Pons (tissue), 1 donor: ENCODE measurements at places on chromosomes 3 and 15.
A peak's percentile ranks its signal among the peaks of the same experiment; 100 is the strongest.

- peak; percentile 57 for DNase-seq
Measured at GRCh38 chr3:5572168-5572567, 384.7 kb downstream of the EDEM1 start.

DNA sequence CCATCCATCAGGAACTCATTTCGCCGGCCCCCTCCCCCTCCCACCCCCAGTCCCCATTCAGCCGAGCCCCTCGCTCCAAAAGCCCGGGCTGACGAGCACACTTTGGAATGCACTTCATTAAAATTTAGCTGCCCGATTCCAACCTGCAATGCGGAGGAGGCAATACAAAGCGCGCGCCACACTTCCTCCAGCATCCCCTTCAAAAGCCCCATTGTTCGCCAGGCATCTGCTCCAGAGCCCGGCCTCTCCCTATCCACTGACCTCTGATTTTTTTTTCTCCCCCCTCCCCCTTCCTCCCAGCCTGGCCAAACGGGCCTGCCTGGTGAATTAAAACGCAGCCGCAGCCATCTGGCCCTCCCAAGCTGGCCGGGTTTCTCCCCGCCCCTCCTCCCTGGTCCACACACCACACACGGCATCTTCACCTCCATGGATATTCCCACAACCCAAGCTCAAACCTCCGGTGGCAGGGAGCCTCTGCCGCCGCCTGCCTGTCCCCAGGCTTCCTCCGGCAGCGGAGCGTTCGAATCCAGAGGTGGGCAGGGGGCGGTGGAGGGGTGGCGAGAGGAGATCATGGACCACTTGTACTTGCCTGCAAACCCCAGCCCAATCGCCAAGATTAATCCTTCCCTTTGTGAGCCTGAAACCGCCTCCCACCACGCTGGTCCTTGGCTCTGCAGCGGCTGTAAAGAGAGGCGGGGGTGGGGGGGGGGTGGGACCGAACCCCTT lies 441.3 kb downstream of the MAGI1 start:
- DNase-seq, result peak; percentile 87

GRCh38 chr3:6125520-6125919 lies 735.4 kb upstream of the GRM7 start:
- no peak for DNase-seq

DNA sequence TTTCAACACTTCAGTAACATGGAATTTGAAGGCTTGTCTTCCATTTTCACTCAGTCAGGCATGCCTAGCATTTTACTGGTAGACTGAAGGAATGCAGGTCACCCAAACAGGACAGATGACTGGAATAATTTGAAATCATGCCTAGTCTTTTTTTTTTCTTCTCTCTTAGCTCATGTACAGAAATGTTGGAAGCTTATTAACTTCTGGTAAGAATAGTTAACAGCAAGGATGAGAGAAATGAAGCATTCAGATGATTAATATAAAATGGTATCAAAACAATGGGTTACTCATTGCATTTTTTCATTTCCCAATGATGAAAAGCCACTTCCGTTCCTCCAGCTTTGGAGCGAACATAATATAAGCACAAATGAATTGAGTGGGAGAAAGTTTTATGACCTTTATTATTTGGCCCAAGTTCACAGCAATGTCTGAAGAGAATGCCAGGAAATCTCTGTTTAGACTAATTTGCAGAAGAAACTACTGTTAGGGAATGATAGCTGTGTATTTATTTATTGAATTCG lies 431.6 kb upstream of the RASGRP1 start:
- no peak for DNase-seq

GRCh38 chr3:159447841-159448240 lies 540.8 kb upstream of the IL12A start:
- DNase-seq, result no peak

DNA sequence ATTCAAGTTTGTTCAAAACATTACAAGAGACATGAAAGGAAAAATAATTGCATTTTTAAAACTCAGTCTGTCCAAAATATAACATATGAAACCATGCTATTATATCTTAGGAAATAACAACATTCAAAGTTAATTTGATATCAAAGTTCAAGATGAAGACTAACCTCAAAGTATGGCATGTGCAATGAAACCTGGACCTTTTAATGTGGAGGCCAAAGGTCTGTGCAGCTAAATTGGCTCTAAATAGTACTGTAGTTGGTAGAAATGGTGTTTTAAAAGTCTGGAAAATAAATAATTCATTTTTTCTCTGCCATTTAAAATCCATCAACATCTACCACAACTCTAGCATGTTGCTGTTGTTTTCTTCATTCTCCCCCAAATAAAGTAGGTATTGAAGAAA lies 8.7 kb downstream of the GRAMD1C start:
- DNase-seq, result no peak

DNA sequence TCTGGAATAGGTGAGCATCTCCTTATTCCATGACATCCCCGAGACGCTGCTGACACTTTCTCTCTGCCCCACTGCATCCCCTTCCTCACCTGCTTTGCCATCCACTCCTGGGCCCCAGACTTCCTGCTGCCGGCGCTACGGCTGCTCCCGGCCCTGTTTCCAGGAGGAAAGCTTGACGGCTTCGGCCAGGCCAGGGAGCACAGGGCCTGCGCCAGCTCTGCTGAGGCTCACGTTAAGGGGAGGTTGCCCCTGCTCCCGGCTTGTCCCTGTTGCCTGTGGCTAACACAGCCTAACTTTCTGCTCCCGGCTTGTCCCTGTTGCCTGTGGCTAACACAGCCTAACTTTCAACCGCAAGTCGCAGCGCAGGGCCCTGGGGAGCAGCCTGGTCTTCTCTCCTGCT lies 177.3 kb upstream of the RGMA start:
- no peak for DNase-seq

DNA sequence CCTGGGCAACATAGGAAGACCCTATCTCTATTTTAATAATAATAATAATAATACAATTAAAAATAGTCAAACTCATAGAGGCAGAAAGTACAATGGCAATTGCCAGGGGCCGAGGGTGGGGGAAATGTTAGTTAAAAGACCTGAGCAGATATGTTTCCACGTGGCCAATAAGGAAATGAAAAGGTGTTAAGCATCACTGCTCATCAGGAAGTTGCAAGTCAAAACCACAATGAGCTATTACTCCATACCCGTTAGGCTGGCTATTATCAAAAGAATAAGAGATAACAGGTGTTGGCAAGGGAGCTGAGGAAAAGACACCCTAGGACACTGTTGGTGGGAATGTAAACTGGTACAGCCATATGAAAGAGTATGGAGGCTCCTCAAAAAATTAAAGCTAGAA lies 60.4 kb upstream of the PRSS50 start:
- DNase-seq, result no peak

DNA sequence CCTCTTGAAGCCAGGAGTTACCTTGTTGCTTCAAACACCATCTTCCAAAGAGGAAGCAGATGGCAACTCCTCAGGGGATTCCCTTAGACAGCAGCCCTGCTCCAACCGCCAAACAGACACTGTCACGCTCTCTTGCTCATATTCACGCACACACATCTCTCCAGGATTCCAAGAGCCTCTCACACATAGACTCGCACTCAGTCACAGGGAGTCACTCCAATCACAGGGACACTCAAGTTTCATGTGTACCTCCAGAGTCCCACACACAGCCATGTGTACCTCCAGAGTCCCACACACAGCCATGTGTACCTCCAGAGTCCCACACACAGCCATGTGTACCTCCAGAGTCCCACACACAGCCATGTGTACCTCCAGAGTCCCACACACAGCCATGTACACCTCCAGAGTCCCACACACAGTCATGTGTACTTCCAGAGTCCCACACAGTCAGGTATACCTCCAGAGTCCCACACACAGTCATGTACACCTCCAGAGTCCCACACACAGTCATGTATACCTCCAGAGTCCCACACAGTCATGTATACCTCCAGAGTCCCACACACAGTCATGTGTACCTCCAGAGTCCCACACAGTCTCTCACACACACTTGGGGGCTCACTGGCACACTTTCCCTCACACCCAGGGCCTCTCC lies 6.1 kb downstream of the VWA5B2 start:
- no peak for DNase-seq

GRCh38 chr3:132616780-132617179 lies 19.7 kb downstream of the ACKR4 start:
- no peak for DNase-seq

- no peak for DNase-seq
Measured at GRCh38 chr3:29239376-29239775, 41.5 kb upstream of the RBMS3 start.

DNA sequence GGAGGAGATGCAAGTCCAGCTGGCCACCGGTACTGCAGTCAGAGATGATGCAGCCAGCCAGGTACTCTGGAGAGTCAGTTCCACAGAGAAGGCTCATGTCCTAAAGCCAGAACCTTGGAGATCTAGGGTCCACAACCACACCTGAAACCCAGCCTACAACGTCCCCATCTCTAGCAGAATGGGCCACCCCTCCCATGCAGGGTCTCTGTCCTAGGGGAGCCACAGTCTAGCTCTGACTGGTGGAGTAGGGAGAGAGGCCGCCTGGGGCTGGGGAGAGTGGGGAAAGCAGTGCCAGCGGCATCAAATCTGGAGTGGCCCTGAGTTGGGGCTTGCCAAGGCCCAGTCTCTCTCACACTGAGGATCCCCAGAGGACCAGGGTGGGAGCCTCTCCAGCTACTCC lies 43.5 kb downstream of the PTH1R start:
- DNase-seq, result no peak

- no peak for DNase-seq
Measured at GRCh38 chr15:31133890-31134289, 32.4 kb upstream of the TRPM1 start.

DNA sequence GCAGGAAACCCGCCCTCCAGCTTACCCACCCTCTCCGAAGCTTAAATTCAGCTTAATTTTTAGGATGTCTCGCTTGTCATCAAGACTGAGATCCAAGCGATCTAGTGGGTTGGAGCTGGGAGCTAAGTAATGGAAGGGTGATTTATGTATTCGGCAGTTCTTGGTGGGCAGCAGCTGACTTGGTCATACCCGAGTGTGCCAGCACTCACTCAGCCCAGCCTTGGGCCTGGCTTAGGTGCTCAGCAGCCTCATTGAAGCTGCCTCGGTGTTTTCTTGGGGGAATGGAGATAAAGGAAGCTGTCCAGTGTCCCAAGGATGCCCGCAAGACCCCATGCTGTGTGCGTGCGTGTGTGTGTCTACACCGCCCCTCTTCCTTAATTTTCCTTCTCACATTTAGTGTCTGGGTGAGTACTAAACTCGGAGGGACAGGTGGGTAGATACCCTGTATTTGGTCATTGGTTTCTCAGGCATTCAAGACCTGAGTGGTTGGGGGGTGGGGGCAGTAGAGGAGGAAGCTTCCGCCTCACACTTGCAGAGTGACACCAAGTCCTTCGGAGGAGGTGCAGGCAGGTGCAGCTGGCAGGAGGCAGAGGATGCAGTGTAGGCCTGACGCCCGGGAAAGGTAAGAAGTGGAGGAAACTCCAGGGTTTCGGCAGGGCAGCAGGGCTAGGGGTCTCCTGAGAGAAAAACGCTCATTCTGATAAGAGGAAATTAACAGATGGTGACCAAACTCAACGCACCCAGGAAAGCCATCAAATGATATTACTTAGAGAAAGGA lies 92.8 kb downstream of the PCSK6 start:
- no peak for DNase-seq

GRCh38 chr15:51634591-51635198 lies 12.1 kb upstream of the DMXL2 start:
- DNase-seq, result no peak

DNA sequence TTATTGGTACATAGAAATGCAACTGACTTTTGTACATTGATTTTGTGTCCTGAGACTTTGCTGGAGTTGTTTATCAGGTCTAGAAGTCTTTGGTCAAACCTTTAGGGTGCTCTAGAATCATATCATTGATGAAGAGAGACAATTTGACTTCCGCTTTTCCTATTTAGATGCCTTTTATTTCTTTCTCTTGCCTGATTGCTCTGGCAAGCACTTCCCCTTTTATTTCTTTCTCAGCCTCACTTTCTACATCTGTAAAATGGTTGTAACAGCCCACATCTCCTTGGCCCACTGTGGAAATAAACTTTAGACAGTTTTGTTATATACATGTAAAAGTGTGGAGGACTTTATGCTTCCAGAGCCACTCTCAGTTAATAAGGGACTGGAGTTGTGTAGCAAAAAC lies 14.0 kb downstream of the PLA1A start:
- DNase-seq, result no peak

DNA sequence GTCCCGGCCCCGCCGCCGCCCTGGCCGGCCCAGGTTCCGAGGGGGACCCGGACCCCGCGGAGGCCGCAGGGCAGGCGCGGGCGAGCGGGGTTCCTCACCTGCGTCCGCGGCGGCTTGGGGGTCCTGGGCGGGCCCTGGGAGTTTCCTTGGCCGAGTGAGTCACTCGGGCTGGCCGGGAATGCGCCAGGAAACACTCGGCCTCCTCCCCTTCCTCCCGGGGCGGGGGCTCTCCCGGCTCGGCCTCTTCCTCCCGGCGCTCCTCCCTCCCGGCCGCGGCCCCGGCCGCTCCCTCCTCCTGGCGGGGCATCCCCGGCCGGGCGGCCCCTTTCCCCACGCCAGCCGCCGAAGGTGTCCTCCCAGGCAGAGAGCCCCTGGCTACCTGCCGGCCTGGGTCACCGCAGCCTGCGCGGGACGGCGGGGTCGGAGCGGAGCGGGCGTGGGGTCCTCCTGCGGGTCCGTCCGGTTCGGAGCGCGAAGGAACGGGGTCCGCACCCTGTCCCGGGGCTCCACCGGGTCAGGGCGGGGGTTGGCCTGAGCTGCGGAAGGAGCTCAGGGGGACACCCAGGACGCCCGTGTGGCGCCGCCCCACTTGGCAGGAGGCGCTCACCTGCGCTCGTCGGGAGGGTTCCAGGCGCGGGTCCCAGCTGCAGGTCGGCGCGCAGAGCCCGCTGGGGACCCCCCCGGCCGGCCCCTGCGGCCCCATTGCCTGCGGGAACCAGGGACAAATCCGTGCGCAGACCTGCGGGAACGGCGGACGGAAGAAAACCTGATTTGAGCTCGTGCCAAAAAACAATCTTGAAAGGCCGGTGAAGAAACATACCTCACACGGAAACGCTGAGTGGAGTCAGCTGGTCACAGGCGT lies at the start of gene CYFIP1:
CYFIP1 (minus strand) TSS at position 180 of the 862 bp plus-strand sequence. CDS start 33,083 bp downstream, outside the sequence.
- no peak for DNase-seq

- DNase-seq, result no peak
Measured at GRCh38 chr3:123284399-123285010, 82.8 kb downstream of the SEC22A start.

DNA sequence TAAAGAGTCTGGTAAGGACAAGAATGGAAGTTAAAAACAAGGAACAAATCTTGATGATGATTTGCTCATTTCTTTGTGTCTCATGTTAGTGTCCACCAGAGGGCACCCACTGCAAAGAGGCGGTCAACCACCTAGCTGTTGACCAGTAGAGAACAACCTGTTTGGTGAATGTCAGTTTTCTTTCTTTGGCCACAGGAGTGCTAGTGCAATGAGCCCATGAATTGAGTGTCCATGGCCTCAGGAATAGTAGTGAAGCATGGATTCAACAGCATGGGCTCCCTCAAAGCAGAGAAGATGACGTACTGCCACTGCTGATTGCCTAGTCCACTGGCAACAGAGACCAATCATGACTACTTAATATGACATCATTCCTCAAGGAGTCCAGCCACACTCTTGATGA lies 10.7 kb upstream of the CNTN6 start:
- peak; percentile 68 for DNase-seq

- peak; percentile 85 for DNase-seq
Measured at GRCh38 chr3:123757281-123757940, 126.7 kb downstream of the MYLK start.

- peak; percentile 47 for DNase-seq
Measured at GRCh38 chr3:45972534-45973402, 22.9 kb downstream of the FYCO1 start.
